ENCODE measurements at places on chromosomes 7 and 10.

- DNase-seq, result no peak
Measured at GRCh38 chr7:100127866-100128636, 1.3 kb downstream of the MBLAC1 start.

- peak; percentile 33 for DNase-seq
Measured at GRCh38 chr7:129271500-129272355, 46.9 kb downstream of the AHCYL2 start.

DNA sequence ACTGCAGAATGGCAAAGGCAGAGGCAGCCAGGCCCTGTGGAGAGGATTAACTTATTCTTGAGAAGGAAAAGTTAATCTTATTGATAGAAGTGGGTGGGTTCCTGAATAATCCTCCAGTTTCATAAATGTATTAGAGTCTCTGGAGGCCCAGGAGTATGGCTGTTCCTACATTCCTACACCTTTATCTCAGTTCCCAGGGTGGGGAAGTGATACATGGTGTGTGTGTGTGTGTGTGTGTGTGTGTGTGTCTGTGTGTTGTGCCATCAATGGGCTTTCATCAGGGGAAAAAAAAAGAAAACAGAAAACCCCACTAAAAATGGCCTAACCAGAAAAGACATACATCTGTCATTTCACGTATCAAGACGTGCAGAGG is 22.0 kb upstream of the GSDME start:
- DNase-seq, result no peak

DNA sequence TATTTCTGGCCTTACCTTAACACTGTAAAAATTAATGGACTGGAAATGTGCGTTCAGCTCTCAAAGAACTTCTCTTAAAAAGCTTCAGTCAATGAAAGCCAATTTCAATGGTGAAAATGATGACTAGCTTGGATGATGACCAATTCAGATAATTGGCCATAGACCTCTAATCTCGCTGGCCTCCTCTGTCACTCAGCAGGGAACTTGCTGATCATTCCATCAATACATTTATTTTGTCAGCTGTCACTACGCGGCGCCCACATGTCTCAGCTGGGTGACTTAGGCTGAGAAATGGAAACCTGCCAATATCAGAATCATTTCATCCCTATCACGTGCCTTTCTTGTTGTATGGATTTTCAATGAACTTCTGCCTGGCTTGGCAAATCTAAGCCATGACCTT is 673.0 kb upstream of the AUTS2 start:
- DNase-seq, result no peak

DNA sequence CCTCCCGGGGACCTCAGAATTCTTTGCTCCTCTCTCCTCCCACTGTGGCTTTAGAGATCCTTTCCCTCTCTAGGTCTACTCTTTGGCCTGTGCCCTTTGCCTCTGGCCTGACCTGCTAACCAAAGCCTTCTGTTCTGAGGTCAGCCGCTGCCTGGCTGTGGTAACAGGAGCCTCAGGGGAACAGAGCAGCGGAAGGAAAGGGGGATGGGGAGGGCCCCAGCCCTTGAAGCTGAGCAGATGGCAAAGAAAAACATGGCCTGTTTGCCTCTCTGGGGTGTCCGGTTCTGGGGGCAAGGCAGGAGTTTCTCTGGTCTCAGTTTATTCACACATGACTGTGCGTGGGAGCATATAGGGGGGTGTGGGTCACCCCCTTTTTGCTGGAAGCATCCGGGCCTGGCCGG is 28.2 kb downstream of the COL26A1 start:
- DNase-seq, result no peak

DNA sequence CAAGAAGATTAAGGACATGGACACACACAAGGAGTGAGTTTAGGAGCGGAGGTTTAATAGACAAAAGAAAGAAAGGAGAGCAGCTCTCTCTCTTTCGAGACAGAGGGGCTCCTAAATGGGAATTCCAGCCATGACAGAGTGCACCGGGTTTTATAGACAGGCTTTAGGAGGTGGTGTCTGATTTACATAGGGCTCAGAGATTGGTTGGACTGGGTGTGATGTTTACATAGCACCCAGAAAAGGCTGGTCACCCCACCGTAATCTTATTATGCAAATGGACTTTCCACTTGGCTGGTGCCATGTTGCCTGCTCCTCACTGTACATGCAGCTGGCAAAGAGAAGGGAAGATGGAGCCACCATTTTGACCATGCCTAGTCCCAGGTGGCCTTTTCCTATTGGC is 28.4 kb upstream of the MRC1 start:
- DNase-seq, result no peak

- DNase-seq, result no peak
Measured at GRCh38 chr10:70221030-70221429, 12.2 kb downstream of the PPA1 start.

DNA sequence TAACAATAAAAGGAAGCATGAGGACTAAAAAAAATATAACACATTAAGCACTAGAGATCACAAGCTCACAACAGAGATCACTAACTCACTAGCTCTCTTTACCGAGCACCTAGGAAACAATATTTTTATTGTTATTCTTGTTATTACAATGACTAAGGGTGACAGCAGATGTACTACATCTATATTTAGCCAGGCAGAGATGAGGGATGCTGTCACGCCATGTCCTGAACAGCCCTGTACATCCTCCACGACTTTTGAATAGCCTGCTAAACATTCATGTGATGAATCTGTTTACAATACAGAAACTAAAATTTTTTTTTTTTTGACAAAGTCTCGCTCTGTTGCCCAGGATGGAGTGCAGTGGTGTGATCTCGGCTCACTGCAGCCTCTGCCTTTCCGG is 22.7 kb downstream of the FAM133B start:
- DNase-seq, result no peak

DNA sequence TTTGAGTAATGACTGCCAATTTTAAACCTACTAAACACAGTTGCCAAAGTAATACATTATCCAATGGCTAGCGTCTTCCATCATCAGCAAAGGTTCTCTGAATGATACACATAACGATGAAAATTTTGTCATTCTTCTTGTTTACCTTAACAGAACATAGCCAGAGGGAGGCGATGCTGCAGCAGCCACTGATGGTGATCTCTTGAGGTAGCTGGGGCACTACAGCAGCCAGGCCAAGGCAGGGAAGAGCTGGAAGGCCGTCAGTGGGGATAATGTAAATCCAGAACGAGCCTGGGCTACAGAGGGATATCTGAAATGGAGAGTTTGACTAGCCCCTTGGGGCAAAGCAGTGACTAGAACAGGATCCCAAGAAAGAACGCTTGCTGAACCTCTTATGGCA is 38.8 kb downstream of the PRPS1L1 start:
- DNase-seq, result no peak

DNA sequence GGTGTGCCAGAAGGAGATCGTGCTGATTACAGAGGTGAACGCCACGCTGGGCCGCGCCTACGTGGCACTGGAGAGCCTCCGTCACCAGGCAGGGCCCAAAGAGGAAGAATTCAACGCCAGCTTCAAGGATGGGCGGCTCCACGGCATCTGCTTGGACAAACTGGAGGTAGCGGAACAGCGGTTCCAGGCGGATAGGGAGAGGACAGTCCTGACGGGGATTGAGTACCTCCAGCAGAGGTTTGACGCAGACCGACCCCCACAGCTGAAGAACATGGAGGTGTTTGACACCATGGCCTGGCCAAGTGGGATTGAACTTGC is 12.1 kb upstream of the ATP6V0E2 start:
- no peak for DNase-seq

GRCh38 chr7:15989194-15989593 is 302.7 kb upstream of the MEOX2 start:
- DNase-seq, result no peak

DNA sequence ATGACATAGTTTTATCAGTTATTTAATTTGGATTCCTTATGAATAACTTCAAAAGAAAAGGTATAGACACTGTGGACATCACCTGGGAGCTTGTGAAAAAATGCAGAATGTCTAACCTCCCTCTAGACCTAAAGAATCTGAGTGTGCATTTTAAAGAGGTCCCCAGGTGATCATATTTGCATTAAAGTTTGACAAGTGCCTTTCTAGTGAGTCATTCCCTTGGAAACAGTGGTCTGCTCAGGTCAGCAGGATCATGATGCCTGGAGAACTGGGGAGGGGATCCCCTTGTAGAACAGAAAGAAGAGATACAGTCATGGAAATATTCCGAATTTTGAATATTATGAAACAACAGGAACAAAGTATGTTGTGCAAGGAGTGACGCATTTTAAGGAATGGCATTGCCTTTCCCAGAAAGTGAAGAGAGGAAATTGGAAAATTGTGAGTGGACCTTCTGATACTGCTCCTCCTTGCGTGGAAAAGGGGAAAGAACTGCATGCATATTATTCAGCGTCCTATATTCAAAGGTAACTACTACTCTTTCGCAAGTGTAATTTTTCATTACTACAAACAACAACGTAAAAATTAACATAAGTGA is 4.6 kb downstream of the STEAP2 start:
- no peak for DNase-seq

- DNase-seq, result no peak
Measured at GRCh38 chr10:70618663-70619062, 16.1 kb upstream of the PRF1 start.

DNA sequence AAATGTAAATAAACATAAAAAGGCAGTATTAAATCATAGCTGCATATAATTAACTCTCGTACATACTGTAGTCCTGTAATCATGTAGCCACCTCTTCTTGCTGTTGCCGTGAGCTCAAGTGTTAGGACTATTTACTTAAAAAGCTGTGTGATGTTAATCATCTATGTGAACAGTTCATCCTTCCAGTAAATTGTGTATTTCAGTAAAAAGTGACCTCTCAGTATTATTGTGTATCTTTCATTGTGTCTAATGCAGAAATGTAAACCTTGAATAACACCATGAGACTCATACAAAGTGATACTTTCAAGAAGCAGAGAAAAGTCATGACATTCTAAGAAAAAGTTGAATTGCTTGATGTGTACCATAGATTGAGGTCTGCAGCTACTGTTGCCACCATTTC is 38.0 kb downstream of the ADD3 start:
- DNase-seq, result no peak

DNA sequence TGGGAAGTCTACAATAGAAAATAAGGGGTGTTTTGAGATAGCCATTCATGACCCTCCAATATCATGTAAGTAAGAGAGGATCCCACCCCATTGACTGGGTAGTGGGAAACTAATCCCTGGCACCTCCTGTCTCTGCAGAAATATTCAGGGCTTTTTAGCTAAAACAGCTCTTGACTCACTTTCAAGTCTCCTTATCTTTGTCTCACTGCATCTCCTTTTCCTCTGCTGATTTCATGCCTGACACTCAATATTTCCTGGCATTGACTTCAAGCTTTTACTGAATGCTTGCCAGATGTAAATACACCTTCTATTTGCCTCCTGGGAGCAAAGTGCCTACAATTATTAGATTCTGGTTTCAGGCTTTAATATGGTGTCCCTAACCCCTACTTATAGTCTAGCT is 57.1 kb downstream of the CHRM2 start:
- no peak for DNase-seq

DNA sequence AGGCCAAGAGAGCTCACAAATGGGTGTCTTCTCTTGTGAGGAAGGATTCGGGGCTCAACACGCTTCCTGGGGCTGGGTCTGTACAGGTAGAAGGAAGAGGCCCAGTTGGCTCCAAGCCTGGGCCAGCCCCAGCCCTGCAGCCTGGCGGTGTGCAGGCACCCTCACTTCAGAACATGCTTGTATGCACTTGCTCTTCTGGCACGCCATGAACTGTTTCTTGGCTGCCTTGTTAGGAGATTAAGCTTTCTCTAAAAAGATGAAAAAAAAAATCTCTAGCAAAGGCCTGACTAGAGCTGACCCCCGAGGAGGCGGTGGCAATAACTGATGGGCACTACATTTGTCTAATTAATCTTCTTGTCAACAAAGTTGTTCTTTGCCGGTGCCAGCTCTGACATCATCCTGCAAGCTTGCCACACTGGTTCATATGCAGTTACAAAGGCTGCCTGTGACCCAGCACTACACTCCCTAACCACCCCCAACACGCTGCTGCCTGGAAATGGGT is 94.7 kb downstream of the WDR11 start:
- DNase-seq, result no peak

- no peak for DNase-seq
Measured at GRCh38 chr7:4871930-4872675, 10.3 kb upstream of the PAPOLB start.

DNA sequence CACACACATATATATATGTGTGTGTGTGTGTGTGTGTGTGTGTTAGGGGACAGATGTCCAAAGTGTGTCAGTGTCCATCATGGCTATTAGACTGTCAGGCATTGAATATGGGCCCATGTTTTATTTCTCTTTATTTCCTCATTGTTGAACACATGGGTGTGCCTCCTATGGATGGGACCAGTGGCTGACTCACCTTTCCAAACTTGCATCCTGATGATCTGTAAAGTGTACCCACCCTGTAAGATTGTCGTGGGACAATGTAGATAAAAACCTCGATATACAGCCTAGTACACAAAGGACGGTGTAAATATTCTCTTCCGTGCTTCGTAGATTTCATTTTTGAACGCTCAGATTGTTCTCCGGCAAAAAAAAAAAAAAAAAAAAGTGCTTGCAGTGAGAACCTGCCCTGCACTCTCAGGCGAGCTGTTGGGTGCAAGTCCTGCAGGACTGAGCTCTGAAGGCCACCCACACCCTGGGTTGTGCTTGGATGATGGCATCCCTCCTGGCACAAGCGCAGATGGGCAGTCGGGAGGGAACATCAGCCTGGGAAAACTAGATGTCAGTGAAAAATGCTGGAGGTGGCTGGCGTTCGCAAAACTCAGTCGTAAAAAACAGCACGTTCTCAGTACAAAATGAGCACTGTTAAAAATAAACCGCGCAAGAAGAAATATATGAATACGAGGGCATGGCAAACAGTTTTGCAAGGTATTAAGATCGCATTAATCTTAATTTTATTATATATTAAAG is 166.9 kb downstream of the CUX1 start:
- no peak for DNase-seq

- no peak for DNase-seq
Measured at GRCh38 chr7:82051601-82052000, 281.8 kb upstream of the HGF start.

DNA sequence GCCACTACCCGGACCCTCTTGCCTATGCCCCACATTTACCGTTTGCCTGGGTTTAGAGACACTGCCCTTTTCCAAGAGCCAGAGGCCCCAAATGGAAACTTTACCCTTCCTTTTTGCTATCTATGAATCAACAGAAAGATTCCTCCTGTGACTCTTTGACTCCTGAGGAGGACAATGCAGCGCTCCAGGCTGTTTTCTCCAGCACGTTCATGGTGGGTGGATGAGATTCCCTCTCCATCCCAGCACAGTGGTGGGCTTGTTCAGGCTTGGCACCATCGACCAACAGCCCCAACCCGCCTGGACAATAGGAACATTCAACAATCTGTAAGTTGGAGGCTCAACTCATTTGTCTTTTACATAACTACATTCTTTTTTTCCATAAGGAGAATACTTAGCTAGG is 55.9 kb downstream of the DLD start:
- no peak for DNase-seq
